CD4-positive, alpha-beta T cell treated with Interleukin-10 for 1 hour (primary cell): ENCODE measurements at places on chromosomes 6 and 20.

- no peak for DNase-seq
These were observed 27.7 kb upstream of the KCNG1 start for GRCh38 chr20:51050531-51051075.

DNA sequence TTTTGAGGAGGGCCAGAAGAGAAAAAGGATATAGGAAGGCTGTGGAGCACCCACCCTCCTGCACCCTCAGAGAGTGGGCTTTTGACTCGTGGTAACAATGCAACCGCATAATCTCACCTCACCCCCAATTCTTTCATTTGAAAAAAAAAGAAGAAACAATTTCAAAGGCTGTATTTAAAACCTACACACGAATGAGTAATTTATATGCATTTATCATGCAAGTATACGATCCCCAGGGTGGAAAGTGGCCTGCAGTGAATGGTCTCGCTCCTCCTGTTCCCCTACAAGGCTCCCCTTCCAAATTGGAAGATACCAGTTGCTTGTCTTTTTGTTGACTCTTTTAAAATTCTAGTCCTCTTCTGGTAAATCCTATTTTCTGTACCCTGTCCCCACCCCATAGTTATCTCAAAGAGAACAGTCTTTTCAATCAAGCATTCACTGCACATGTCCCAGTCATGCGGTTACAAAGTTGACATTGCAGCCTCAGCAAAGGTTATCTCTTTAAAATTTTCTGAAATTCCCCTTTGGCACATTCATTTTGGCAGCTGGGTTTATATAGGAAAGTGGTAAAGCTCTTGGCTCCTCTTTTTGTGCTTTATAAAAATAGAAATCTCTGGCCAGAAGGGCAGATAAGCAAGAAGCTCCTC lies 110.6 kb downstream of the ARID1B start:
- DNase-seq = no peak

- DNase-seq = peak; percentile 43
These were observed 777 bp downstream of the SRSF6 start for GRCh38 chr20:43458422-43458924.

- DNase-seq = no peak
These were observed 12.9 kb downstream of the IPCEF1 start for GRCh38 chr6:154343473-154344308.

GRCh38 chr6:14732226-14732843 lies 513.5 kb upstream of the JARID2 start:
- no peak for DNase-seq

GRCh38 chr20:53643031-53643832 lies 49.6 kb upstream of the ZNF217 start:
- DNase-seq = peak; percentile 76

- DNase-seq = no peak
These were observed 165.0 kb downstream of the PDE7B start for GRCh38 chr6:136016228-136017225.

DNA sequence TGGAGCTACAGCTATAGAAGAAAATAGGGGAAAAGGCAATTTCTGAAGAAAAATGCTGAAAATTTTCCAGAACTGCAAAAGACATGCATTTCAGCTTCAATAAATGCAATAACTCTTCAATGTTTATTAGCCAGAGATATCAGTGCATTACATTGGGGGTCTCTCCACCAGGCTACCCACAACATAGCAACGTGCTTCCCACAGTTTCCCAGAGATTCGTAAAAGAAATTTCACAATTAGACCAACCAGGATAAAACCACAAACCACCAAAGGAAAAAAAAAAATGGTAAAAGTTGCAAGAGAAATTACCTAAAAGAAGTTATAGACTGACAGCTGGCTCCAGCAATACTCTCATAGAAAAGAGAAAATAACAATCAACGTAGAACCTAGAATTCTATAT lies 16.0 kb downstream of the LY86 start:
- no peak for DNase-seq

DNA sequence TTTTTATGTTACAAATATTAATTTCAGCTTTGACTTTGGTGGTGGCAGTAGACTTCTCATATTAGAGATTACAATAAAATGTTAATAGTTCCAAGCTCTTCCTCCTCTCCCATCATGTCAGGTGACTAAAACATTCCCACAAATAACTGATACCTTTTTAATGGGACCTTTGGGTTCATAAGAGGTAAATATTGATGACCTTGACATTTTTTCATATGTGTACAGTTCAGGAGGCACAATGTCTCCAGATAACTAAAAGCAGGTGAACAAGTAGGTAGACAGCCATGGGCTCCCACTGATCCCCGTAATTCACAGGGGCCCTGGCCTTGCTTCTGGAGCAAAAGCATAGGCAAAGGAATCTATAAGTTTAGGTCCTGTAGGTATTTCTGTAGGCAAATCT lies 317.7 kb downstream of the SOX4 start:
- no peak for DNase-seq

DNA sequence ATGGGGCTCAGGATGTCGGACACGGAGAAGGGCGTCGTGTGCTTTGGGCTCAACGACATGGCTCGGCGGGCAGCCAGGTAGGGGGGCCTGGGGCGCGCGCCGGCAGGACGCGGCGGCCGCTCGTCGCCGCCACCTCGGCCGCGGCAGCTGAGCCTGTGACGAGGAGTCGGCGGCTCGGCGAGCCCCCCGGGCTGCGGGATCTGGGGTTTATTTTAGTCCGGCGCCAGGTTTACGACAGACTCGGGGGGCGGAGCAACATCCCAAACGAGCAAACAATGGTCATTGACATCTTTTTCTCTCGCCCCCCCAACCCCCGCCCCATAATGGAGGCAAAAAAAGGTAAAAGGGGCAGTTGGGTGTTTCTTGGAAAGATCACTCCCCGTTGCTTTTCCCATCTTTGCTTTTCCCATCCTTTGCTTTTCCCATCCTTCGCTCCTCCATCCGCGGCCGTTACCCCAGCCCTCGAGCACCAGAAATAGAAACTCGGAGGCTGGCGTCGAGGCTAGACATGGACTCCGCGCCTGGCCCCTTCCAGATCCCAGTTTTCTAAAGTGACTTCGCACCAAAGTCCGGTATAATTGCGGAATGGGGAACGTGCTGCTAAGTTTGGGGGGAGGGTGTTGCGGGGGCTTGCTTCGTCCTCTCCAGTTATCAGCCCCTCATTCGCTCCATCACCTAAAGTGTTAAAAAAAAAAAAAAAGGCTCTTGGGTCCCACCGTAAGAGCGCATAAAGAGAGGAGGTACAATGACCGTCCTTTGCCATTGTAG lies at the start of gene NKX2-4:
TSS of gene NKX2-4 (minus strand) at position 186 of the 768 bp plus-strand sequence. CDS start at position 59, 127 bp downstream.
- no peak for DNase-seq

DNA sequence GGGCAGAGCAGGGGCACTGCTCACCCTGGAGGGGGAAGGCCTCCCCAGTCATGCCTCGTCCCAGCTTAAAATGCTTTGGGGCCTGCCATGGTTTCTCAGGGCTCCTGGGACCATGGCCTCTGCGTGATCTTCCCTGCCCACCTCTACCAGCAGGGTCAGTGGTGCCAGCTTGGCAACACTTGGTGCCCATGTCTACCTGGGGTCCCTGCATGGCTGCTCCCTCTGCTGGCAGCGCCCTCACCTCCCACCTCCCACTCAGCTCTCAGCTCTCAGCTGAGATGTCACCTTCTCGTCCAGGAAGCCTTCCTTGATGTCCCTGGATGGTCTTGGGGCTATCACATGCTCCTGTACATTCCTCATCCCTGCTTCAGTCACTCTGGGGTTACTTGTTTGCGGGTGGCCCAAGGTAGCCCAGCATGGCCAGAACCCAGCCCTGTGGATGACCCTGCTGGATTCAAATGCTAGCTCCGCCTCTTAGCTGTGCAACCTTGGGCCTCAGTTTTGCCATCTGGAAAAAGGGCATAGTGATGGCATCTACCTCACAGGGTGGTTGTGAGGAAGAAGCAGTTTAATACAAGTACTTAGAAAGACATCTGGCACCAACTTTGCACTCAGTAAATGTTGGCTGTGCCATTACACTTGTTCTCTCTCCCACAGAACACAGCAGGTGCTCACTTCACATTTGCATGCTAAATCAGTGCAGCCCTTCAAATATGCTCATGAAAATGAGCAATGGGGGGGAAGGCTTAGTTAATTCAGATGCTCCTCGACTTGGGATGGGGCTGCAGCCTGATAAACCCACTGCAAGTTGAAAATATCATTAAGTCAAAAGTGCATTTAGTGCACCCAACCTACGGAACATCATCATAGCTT lies 53.5 kb upstream of the PTPN1 start:
- DNase-seq = no peak

GRCh38 chr6:90458353-90459224 lies 128.3 kb downstream of the MAP3K7 start:
- peak; percentile 76 for DNase-seq

- DNase-seq = peak; percentile 3
These were observed 90.7 kb downstream of the KHDC1L start for GRCh38 chr6:73134588-73134987.

DNA sequence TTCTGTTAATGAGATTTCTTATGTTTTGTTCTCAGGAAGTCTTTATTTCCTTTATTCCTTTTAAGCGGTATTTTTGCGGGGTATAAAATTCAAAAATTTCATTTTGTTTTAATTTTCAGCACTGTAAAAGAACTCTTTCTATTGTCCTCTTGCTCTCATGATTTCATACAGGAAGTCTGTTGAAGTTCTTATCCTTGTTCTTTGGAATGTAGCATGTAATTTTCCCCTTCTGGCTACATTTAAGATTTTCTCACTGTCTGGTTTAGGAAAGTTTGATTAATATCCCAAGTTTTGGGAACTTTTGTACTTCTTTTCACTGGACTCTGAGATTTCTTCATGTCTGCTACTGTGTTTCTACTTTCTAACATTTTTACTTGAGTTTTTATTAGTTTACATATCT lies 581.4 kb upstream of the GJE1 start:
- no peak for DNase-seq

- DNase-seq = no peak
These were observed 678.6 kb upstream of the ID4 start for GRCh38 chr6:19158586-19158985.

DNA sequence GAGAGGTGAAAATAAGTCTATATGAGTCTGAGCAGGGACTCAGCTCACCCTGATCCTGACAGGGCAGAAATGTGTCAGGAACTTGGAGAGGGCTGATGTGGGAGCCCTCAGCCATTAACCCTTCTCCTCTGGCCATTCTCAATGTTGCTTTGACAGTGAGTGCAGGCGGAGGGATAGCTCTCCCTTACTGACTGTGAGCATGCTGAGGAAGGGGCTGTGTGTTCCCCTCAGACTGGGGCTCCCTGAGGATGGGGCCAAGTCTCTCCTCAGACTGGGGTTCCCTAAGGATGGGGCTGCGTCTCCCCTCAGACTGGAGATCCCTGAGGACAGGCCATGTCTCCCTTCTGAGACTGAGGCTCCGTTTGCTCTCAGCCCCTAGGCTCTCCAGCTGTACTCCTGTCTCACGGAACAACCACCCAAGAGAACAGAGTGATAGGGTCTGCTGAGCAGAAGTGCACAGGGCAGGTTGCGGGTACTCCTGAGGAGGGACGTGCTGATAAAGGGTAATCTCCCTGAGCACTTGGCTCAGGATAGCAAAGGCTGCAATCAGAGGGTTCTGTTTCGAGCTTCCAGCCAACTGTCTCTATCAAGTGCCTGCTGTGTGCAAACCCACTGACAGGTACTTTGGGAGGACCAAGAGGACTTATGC lies 141.0 kb downstream of the MRPL14 start:
- DNase-seq = no peak

GRCh38 chr6:39377539-39377950 lies 55.0 kb upstream of the KCNK16 start:
- DNase-seq = no peak

DNA sequence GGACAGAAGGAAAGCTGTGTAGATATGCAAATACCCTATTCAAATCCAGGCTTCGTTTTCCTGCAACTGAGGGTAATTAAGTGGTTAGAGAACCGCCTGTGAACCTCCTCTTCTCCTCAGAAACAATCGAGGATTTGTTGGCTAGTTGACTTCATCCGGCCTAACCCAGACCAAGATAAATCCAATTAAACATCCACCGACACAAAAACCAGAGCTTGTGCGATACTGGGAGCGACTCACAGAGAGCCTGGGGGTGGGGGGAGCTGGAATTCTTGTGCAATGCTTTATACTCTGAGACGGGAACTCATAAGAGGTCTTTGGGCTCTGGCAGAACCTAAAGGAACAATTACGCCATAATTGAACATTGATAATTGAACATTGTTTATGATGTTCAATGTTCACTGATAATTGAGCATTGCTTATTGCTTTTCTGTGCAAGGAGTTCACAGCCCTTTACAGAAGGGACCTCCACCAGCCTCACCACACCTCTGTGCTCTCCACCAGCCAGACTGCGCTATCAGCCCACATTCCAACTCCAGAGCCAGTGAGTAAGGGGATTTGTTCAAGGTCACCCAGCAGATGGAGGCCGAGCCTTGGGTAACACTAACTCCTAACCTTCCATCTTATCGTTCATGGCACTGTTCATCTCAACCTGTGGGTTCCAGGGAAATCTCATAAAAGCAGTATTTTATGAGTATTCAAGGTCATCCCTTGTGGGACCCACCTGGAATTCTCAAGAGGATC lies 429.6 kb upstream of the JARID2 start:
- no peak for DNase-seq

- no peak for DNase-seq
These were observed 70.5 kb upstream of the PRL start for GRCh38 chr6:22367346-22367745.

GRCh38 chr6:46221222-46221793 lies 50.5 kb upstream of the ENPP5 start:
- peak; percentile 30 for DNase-seq

- no peak for DNase-seq
These were observed 152.4 kb downstream of the KIF6 start for GRCh38 chr6:39572661-39573340.

- no peak for DNase-seq
These were observed 46.5 kb upstream of the RIPOR2 start for GRCh38 chr6:24982231-24982630.

DNA sequence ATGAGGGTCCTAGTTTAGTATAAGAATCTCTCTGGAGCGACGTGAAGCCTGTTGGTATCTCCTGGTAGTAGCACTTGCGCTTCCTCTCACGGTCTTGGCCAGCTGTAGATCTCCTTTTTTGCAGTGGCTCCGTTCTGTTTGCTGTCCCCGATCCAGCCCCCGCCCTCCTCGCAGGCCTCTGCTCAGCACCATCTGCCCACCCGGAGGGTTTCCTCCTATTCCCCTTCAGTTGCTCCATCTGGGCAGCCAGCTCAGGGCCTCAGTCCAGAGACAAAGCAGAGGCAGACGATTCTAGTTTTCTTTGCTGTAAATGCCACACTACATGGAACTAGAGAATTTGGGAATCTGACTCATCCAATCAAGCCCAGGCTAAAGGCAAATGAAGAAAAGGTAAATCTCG lies 126.6 kb downstream of the TIAM2 start:
- DNase-seq = no peak

GRCh38 chr6:80523010-80523409 lies 416.5 kb downstream of the BCKDHB start:
- DNase-seq = no peak

GRCh38 chr6:139608466-139609261 lies 234.2 kb upstream of the CITED2 start:
- no peak for DNase-seq

GRCh38 chr6:108243836-108244235 lies 17.0 kb downstream of the SNX3 start:
- no peak for DNase-seq

- no peak for DNase-seq
These were observed 38.6 kb upstream of the IRF4 start for GRCh38 chr6:352896-353470.
